ENCODE measurements at places on chromosomes 1 and 21. TPM values are rescaled to one million over a fixed set of nuclear protein-coding genes. Genes with fewer than 3 reads are reported as not detected.

Gene ADGRL4
- not detected for total RNA-seq

Gene TPTE
- not detected for total RNA-seq

Gene AMPD2
- total RNA-seq, result 31.7 TPM

Gene SLFNL1
- not detected for total RNA-seq

Gene CD53
- not detected for total RNA-seq

Gene C1orf159
- total RNA-seq, result 12.5 TPM

Gene ALX3
- total RNA-seq, result not detected

Gene DMRTA2
- total RNA-seq, result 0.15 TPM
